Left hindlimb (tissue), 1 donor: ENCODE measurements at places on chromosomes 5 and 9.

DNA sequence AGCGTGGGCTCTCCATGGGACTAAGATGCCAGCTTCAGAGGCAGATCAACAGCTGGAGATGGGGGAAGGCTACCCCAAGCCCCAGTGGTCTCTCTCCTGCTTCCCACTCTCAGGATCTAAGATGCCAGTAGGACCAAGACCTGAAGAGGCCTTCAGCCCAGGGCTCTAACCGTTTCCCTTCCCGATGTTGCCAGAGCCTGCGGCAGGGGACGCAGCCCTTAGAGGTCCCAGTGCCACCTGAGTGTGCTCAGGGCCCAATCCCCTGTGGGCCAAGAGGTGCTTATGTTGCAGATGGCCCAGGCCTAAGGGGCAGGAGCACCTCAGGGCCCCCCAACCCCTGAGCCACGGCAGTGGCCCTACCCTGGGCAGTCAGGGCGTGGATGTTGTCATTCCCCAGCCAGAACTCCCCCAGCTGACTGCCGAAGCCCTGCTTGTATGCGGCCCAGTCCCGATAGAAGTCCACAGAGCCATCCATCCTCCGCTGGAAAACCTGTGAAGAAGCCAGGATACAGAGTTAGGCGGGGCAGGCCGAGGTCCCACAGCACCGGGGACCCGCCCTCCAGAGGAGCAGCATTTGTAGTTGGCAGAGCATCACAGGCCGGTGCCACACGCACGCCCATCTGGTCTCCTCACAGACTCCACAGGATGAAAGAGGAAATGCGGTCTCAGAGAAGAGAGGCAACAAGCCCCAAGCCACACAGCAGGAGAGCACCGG lies 5.4 kb downstream of the FCN1 start:
- DNase-seq, result no peak

- no peak for DNase-seq
Observed at GRCh38 chr9:26325444-26325829, 567.2 kb downstream of the CAAP1 start.

DNA sequence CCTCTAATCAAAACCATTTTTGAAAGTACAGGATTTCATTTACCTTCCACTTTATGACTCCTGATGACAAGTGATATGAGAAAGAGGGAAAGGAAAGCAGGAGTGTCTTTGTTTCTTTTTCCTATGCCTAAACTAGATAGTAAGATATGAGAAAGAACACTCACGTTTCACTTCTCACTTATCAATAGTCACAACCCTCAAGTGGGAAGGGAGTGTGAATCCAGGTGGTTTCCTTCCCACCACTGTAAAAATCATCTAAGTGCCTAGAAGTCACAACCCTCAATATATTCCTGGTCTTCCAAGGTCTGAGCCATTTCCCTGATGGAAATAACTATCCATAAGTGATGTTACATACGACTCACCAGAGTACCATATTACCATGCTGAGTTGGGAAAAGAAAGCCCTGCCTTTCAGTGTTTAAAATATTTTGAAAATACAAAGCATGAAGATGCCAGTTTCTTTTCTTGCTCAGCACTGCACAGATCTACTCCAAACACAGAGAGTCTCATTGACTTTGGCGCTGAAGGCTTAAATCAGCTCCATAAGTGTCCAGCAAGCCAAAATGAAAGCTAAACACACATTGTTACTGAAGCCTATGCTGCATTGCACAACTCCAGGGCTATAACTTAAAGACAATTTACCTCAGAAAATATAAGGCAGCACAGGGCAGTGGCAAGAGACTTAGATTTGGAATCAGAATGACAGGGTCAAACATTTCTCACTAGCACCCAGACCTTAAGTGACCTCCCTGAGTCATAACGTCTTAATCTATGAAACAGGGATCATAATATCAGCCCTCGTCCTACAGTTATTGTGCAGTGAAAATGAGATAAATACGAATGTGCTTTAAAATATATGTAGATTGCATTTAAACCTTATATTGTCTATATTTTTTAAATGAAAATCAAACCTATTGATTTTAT lies 301.2 kb downstream of the KIAA0825 start:
- DNase-seq, result no peak

GRCh38 chr9:76655121-76655541 lies 109.1 kb upstream of the PCA3 start:
- DNase-seq, result no peak

DNA sequence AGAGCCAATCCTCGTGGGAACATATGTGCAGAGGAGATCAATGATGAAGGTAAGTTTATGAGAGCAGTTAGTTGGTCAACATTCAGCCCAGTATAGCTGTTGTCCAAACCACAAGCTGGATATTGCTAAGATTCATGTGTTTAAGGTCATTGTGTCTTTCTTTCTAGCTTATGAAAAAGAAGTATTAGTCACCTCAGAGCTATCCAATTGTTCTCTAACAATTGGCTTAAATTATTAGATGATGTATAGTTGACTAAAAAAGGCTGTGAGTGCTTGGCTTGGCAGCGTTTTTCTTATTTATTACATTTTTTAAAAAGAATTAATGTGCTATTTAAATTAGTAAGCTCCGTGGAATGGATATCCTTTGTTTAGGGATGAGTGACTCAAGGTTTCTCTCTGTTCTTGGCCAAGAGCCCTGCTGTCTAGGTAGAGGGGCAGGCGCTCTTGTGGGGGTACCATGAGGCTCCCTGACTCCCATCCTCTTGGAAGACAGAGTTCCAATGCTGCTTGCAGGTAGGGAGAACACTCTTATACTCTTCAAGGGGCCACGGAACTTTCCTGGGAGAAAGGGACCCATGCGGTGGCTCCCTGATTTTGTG lies 487.4 kb downstream of the IRX1 start:
- no peak for DNase-seq
